HCT116 (cell line): ENCODE measurements at places on chromosomes 13 and 19. TPM values are rescaled to one million over a fixed set of nuclear protein-coding genes. Genes with fewer than 3 reads are reported as not detected.
A peak's percentile ranks its signal among the peaks of the same experiment; 100 is the strongest.

FCHO1 gene
- total RNA-seq = 28.1 TPM

UBE2S gene
- 515 TPM for total RNA-seq

GARIN5A gene
- 12.2 TPM for total RNA-seq

GRCh38 chr19:39052846-39053245 is 20.5 kb upstream of the FBXO27 start:
- H3K4me1 ChIP-seq = peaks cover 14% of the 10 kb centered on the region; the same call in 1 of the 2 replicates
- H3K4me3 ChIP-seq = no peak overlapping the region
- H3K27ac ChIP-seq = no peak overlapping the region
- no peaks in the 10 kb centered on the region for H3K27me3 ChIP-seq
- DNase-seq = no peak

- no peaks in the 10 kb centered on the region for H3K27me3 ChIP-seq
- DNase-seq = no peak
- no peaks in the 10 kb centered on the region; the same call in none of the 2 replicates for H3K36me3 ChIP-seq
- peaks cover 16% of the 10 kb centered on the region for H3K4me1 ChIP-seq
- H3K4me3 ChIP-seq = no peak overlapping the region
These were observed 4.0 kb downstream of the HSPB6 start for GRCh38 chr19:35752746-35753350.

DNA sequence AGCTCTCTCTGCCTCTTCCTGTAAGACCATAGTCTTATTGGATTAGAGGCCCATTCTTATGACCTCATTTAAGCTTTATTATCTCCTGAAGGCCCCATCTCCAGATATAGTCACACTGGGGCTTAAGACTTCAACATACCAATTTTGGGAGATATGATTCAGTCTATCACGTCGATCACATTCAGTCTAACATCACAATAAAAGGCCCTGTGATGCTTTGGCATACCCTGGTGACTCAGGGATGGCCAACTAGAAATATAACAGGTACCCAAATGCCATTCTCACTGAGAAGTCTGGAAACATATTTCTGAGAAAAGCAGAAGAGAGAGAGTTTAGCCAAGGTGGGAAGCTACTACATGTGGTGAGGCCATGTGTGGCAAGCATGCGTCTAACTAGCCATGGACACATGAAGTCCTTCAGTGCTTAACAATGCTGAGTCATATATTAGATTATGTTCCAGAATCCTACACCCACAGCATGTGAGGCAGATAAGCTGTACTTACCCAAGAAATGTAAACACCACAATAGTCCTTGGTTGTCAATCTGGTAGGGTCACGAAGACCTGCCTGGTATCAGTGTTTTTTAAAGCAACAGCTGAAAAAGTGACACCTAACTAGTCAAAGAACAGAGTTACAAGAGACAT is 485.1 kb downstream of the FOXO1 start:
- H3K27ac ChIP-seq = no peak overlapping the region
- H3K27me3 ChIP-seq = no peaks in the 10 kb centered on the region
- no peaks in the 10 kb centered on the region for H3K4me1 ChIP-seq
- DNase-seq = no peak
- H3K4me3 ChIP-seq = no peak overlapping the region

DNA sequence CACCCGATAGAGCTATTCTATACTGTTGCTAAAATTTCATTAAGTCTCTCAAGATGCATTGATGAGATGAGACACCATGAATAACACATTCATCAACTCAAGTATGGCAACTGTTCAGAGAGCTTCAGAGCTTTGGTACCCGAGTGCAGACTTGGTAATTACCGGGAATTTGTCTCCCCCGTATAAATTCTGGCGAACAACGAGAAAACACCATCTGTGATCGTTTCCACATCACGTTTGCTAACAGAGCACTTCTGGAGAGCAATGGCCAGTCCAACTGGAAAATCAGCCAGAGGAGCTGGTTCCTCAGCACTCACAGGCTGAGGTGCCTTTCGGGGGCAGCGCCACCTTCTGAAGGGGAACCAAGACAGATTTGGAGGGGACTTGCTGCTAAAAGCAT is 40.2 kb downstream of the SUGP2 start:
- H3K27me3 ChIP-seq = no peaks in the 10 kb centered on the region
- H3K4me3 ChIP-seq = no peak overlapping the region
- peaks cover 33% of the 10 kb centered on the region for H3K36me3 ChIP-seq
- H3K4me1 ChIP-seq = no peaks in the 10 kb centered on the region
- no peak overlapping the region for H3K27ac ChIP-seq

- H3K4me3 ChIP-seq = no peak overlapping the region
- H3K36me3 ChIP-seq = no peaks in the 10 kb centered on the region
These were observed 97.7 kb upstream of the DOCK9 start for GRCh38 chr13:99075268-99076191.

DNA sequence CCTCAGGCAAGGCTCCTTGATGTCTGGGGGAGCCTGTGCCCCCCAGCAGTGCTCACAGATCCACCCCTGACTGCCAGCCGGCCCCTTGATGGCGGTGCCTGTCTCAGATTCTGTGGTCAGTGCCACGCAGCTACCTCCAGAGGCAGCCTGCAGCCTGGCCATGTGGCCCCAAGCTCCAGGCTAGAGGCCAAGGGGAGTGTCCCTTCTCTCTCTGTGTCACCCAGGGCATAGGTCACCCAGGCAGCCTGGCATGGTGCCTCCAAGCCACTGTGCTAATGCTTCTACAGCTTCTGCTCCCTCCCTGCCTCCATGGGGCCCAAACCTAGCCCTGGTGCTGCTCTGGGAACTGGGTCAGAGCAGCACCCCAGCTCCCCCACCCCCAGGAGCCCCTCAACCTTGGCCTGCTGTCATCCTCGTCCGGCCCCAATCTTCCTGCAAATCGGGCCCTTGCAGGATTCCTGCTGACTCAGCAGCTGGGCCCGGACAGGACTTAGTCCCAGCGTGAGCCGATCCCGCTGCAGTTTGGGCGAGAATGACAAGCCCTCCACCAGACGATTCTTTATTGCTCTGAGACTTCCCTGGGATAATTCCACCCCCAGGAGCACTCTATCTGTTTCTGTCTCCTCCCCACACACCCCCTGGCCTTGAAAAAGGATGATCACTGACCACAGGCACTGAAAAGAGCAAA is 2.8 kb upstream of the ARL11 start:
- no peaks in the 10 kb centered on the region for H3K27me3 ChIP-seq
- H3K4me1 ChIP-seq = peaks cover 12% of the 10 kb centered on the region; the same call in 1 of the 2 replicates

CYP4F11 gene
- total RNA-seq = 17.9 TPM

LYL1 gene
- total RNA-seq = 2.6 TPM

DNA sequence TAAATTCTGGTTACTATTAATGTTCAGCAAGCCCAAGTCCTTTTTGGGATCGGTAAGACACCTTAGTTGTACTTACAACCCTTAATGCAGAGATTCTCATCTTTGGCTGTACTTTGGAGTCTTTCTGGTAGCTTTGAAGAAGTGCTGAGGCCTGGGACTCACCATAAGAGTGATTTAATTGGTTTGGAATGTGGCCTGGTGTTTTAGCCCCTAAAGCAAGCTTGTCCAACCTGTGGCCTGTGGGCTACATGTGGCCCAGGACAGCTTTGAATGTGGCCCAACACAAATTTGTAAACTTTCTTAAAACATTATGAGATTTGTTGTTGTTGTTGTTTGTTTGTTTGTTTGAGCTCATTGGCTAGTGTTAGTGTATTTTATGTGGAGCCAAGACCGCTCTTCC is 215.3 kb downstream of the ZIC5 start:
- DNase-seq = no peak
- no peaks in the 10 kb centered on the region for H3K36me3 ChIP-seq
- H3K4me1 ChIP-seq = peaks cover 4% of the 10 kb centered on the region; the same call in 1 of the 2 replicates
- H3K4me3 ChIP-seq = no peak overlapping the region
- no peak overlapping the region for H3K27ac ChIP-seq
- H3K27me3 ChIP-seq = no peaks in the 10 kb centered on the region

DNA sequence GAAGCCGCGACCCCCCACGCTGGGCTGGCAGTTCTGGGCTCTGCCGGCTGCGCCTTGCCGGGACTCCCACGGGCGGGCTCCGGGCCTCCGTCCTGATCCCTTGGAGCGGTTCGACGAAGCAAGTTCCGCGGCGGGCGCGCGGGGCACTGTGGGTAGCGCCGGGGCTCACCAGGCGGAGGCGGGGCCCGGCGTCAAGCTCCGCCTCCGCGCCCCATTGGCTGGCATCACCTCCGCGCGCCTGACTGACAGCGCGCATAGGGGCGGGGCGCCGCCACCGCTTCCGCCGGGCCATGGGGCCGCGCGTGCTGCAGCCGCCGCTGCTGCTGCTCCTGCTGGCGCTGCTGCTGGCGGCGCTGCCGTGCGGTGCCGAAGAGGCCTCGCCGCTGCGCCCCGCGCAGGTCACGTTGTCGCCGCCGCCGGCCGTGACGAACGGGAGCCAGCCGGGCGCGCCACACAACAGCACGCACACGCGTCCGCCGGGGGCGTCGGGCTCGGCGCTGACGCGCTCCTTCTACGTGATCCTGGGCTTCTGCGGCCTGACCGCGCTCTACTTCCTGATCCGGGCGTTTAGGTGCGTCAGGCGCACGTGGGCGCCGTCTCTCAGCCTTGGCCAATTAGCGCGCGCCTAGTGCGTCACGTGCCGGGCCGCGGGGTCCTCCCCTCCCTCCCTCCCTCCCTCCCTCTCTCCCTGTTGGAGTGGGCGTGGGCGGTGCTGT is at the start of gene FAM174C:
TSS of gene FAM174C (plus strand) at position 271 of the 716 bp plus-strand sequence. CDS start at position 291, 20 bp downstream.
- peaks cover 24% of the 10 kb centered on the region for H3K4me1 ChIP-seq
- no peaks in the 10 kb centered on the region for H3K27me3 ChIP-seq
- DNase-seq = peak; percentile 93

GRCh38 chr19:3274942-3275582 is 50.6 kb downstream of the CELF5 start:
- H3K4me1 ChIP-seq = peaks cover 13% of the 10 kb centered on the region
- H3K36me3 ChIP-seq = no peaks in the 10 kb centered on the region
- peak overlapping the region; percentile 86 for H3K27ac ChIP-seq
- peak; percentile 36 for DNase-seq

DNA sequence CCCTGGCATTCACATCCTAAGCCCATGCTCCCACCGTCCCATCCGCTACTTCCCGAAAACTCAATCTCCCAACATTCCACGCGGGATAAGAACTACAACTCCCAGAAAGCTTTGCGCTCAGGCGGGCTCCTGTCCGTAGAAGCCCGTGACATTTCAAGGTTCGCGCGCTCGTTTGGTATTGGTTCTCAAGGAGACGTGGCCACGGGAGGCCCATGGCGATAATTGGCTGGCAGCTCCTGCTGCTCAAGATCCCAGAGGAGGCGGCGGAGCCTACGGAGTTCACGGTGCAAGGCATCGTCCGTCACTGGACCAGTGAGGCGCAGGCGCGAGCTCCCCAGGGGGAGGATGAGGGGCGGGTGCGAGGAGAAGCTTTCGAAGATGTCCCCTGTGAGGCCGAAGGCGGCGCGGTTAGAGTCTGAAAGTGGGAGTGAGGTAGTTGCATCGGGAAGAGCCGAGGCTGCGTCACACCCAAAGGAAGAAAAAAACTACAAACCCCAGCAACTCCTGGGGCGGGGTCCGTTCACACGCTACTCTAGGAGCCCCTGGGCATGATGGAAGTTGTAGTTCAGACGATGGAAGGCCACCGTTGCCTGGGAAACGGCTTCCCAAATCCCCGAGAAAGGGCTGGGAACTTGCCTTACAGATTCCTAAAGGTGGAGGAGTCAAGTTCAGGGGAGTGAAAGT is 1.2 kb upstream of the MAMSTR start:
- no peaks in the 10 kb centered on the region for H3K27me3 ChIP-seq
- peak overlapping the region; percentile 33 for H3K27ac ChIP-seq
- peak; percentile 98 for DNase-seq

CACNG6 gene
- 0.15 TPM for total RNA-seq

DNA sequence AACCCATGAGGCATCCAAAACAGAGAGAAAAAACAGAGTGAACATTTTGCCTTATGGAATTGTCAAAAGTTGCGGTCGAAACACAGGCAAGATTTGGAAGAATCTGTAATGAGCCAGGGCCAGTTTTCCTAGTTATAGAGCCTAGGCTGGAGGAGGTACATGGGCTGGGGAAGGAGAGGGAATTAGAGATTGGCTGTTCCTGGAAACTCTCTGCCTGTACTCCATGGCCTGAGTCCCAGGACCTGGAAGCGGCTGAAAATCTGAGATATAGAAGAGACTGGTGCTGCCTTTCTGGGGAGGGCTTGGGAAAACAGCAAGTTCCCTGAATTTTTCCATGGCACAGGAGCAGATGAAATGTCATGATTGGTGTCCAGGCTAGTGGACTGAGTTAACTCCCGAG is 122.8 kb upstream of the KLF12 start:
- H3K4me3 ChIP-seq = no peak overlapping the region
- no peaks in the 10 kb centered on the region for H3K36me3 ChIP-seq
- H3K27ac ChIP-seq = no peak overlapping the region

- H3K4me1 ChIP-seq = no peaks in the 10 kb centered on the region
- no peak overlapping the region for H3K4me3 ChIP-seq
- no peak for DNase-seq
- H3K27ac ChIP-seq = no peak overlapping the region
- H3K36me3 ChIP-seq = no peaks in the 10 kb centered on the region
- no peaks in the 10 kb centered on the region for H3K27me3 ChIP-seq
These were observed 506.7 kb downstream of the KCTD12 start for GRCh38 chr13:76379341-76380105.

SPTBN4 gene
- 4.6 TPM for total RNA-seq

GRCh38 chr13:104785952-104786351 is 1719.7 kb upstream of the SLC10A2 start:
- no peak overlapping the region for H3K4me3 ChIP-seq
- no peak for DNase-seq
- H3K27me3 ChIP-seq = no peaks in the 10 kb centered on the region
- H3K4me1 ChIP-seq = no peaks in the 10 kb centered on the region
- no peak overlapping the region for H3K27ac ChIP-seq

DNA sequence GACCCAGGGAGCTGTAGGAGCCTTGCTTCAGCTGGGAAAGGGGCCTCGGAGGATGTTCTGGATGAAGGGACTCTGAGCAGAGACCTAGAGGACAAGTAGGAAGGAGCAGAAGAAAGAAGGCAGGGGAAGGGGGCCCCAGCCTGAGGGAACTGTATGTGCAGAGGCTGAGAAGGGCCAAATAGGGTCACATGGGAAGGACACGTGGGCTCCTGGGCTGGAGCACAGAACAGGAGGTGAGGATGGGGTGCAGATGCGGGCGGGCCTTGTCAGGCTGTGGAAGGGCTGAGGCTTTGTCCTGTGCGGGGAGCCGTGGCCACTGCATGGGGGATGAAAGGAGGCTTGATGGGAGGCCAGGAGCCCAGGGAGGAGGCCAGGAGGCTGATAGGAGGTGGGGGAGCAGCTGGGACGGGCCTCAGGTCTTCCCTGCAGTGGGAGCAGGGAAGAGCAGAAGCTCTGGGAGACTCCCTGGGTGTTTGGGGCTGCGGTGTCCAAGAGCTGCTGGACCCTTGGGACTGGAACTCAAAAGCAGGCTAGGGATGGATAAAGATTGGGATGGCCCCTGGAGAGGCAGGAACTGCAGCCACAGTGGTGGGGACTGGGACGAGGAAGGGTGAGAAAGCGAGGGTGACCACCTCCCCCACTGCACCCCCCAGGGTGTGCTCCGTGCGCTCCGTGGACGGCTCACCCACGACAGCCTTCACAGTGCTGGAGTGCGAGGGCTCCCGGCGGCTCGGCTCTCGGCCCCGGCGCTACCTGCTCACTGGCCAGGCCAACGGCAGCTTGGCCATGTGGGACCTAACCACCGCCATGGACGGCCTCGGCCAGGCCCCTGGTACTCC is 11.4 kb upstream of the LTBP4 start:
- no peak overlapping the region for H3K27ac ChIP-seq
- H3K4me3 ChIP-seq = no peak overlapping the region
- H3K27me3 ChIP-seq = no peaks in the 10 kb centered on the region

- H3K4me3 ChIP-seq = no peak overlapping the region
- peaks cover 54% of the 10 kb centered on the region for H3K4me1 ChIP-seq
- no peaks in the 10 kb centered on the region for H3K27me3 ChIP-seq
- no peak for DNase-seq
- no peak overlapping the region for H3K27ac ChIP-seq
- H3K36me3 ChIP-seq = no peaks in the 10 kb centered on the region
These were observed 12.3 kb upstream of the KATNAL1 start for GRCh38 chr13:30319655-30320054.
